ENCODE measurements at places on chromosomes 5 and 9.
A peak's percentile ranks its signal among the peaks of the same experiment; 100 is the strongest.

- DNase-seq, result peak; percentile 92
These were observed 54.1 kb upstream of the CDKN2AIPNL start for GRCh38 chr5:134465816-134466240.

DNA sequence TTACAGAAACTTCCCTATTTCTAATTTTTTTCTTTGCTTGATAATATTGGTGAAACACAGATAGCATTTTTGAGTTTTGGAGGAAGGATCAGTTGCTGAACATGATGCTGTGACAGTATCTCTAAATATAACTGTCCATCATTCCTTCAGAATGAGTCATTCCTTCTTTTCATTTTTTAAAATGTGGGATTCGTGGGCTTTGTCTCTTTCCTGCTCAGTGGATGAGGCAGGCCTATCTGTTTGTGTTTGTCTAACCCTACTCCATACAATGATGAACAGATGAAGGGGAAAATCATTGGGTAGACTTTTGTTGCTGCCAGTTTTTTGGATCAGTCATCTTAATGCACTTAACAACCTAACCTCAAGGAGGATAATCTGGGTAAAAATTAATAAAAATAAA, 15.7 kb upstream of the OR13C8 start:
- DNase-seq, result no peak

DNA sequence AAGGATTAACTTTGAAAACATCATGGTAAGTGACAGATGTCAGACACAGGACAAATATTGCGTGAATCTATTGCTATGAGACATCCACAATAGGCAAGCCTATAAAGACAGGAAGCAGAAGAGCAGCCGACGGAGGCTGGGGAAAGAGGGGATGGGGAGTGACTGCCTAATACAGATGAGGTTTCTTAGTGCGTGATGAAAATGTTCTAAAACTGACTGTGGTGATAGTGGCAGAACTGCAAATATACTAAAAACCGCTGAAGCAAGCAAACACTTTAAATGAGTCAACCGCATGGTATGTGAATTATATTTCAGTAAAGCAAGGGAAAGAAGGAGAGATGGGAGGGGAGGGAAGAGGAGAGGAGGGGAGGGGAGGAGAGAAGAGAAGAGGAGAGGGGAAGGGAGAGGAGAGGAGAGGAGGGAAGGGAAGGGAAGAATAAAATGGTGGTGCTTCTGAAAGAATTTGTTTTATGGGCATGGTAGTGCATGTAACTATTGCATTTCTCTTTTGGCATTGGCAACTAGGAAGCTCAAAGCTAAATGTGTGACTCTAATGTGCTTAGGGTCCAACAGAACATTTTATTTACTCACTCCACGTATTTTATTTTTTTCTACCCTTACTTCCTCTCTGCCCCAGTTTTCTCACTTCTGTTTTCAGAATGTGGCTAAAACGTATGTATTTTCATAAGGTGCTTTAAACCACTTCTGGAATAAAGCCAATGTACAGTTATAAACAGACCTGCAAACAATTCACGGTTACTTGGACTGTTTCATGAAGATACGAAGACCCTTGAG, 21.3 kb downstream of the AKNA start:
- peak; percentile 50 for DNase-seq

DNA sequence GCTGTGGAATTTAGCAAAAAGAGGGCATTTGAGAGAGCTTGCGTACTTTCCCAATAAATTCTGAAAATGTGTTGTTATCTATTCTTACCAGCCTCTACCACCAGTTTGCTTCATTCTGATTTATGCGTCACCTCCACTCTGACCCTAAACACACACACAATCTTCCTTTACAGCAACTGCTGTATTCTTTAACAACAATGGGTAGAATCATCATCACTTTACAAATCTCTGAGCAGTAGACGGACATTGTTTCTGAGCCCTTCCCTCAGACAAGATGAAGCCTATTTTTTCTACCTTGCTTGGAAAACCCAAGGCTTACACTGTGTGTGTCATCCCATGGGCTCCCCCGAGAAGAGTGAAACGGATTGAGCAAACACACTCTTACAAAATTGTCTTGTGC, 83.1 kb upstream of the RASA1 start:
- DNase-seq, result no peak

- no peak for DNase-seq
These were observed 823 bp upstream of the PRDM6 start for GRCh38 chr5:123088031-123088805.

GRCh38 chr5:133247881-133248624, 196.2 kb downstream of the HSPA4 start:
- DNase-seq, result peak; percentile 51

- DNase-seq, result no peak
These were observed 18.0 kb upstream of the CORO2A start for GRCh38 chr9:98210435-98210834.

DNA sequence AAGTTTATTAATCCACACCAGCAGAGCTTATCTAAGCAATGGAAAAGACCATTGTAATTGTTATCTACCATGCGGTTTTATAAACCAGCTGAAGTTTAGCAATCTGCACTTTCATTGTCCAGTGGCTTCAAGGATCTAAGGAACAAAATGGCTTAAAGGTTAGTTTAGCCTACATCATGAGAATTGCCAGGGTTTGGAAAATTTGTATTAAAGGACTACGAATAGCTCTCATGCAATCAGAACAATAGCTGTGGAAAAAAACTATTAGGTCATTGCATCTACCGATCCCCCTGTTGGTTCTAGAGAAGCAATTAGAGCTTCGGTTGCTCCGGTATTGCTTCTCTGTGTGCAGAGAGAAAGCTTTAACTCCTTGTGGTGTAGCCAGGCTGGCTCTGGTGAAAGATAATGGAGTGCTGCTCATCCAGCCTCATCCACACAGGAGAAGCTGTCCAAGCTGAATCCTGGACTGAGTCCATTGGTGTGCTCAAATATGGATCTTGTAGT, 86.3 kb upstream of the SLC12A2 start:
- no peak for DNase-seq

GRCh38 chr9:17846948-17847655, 268.2 kb downstream of the SH3GL2 start:
- DNase-seq, result no peak

- DNase-seq, result no peak
These were observed 822.5 kb downstream of the NR2F1-AS1 start for GRCh38 chr5:92758552-92758951.

DNA sequence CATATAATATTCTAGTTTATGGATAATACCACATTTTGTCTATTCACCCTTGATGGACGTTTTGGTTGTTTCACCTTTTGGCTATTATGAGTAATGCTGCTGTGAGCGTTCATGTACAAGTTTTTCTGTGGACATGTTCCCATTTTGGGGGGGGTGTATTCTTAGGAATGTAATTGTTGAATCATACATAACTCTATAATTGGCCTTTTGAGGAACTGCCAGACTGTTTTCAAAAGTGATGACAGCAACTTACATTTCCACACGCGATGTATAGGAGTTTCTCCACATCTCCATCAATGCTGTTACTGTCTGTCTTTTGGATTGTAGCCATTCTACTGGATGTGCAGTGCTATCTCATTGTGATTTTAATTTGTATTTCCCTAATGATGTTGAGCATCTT, 69.8 kb downstream of the SLC46A2 start:
- peak; percentile 70 for DNase-seq

DNA sequence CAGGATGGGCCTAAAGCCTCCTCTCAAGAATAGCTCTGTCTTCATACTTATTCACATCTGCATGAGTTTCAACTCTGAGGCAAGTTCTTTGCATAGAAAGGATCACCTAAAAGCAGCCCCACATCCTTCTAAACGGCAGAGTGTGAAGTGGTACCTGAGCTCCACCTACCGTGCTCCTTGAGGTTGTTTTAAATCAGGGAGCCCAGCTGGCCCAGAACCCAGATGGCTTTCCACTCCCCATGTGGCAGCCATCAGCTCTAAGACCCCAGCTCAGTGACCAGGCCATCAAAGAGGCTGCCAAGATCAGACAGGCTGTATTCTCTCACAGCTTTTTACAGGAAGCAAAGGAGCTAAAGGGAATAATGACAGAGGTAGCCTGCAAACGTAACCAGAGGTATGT, 299.3 kb downstream of the RASEF start:
- no peak for DNase-seq

- DNase-seq, result no peak
These were observed 435 bp downstream of the ZNF189 start for GRCh38 chr9:101398930-101399642.

GRCh38 chr5:125679522-125679921, 743.7 kb upstream of the GRAMD2B start:
- DNase-seq, result no peak

DNA sequence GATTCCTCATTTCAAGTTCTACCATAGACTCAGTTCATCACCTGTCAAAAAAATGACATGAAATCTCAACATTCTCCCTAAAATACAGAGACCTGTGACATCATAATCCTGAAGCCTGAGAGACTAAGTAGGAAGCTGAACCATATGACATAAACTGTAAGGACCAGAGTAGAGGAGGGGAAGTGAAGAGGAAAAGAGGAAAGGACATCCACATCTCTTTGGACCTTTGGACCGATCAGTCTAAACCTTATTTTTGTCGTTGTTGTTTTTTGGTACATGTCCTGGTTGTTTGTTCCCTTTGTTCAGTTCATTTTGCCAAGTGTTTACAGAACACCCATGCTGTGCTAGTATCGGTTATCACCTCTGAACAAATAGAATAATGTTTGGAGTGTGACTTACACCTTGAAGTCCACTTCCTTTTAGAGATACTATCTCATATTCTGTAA, 41.9 kb downstream of the LURAP1L start:
- DNase-seq, result no peak

DNA sequence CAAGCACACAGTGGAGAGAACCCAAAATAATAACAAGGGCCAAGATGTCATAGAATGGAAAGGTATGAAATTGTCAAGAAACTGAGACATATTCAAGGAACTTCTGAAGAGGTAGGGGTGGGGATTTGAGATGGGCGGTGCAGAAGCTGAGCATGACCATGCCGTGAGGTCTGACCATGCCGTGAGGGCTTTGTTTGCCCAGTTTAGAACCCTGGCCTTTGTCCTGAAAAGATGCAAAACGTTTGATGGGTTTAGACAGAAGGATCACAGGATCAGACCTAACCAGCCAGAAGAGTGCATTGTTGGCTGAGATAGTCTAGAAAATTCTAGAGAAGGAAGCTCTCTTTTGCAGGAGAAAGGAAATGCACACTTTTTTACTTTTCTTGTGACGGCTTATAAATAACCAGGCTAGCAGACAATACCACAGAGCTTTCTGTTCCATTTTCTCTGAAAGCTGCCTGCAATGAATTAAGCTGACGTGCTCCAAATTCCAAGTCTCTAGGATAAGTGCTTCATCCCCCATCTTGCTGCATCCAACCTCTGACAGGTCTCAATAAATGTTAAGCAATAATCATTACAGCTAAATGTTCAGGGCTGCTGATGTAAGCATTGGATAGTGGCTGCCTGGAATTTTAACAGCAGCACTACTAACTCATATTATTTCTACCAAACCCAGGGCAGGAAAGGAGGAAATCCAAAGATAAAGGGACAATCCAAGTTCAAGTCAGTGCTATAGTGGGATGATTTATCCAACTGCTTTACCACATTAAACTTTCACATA, 110.9 kb upstream of the IL6ST start:
- DNase-seq, result no peak

GRCh38 chr5:76591366-76591765, 31.8 kb downstream of the F2RL2 start:
- DNase-seq, result no peak

- DNase-seq, result no peak
These were observed 15.0 kb downstream of the CARD19 start for GRCh38 chr9:93111001-93111370.

- DNase-seq, result peak; percentile 82
These were observed 97.9 kb downstream of the SV2C start for GRCh38 chr5:76180814-76181805.

DNA sequence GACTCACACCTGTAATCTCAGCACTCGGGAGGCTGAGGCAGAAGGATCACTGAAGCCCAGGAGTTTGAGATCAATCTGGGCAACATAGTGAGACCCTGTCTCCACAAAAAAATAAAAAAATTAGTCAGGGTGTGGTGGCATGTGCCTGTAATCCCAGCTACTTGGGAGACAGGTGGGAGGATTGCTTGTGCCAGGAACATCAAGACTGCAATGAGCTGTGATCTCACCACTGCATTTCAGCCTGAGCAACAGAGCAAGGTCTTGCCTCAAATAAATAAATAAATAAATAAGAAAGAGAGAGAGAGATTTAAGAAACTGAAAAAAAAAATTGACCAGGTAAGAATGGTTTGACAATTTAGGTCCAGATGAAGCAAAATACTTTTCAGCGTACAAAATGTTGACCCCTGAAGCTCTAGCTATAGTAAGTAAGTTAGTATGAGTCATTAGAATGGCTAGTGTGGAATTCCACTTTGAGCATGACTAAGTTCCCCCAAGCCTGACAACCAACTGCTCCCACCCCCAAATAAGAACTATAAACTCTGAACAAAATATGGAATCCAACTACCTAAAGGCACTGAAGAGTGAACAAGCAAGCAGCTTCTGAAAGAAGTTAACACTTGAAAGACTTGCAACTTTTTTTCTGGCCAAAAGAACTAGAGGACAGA, 217.8 kb upstream of the TLE4 start:
- no peak for DNase-seq

GRCh38 chr5:35789732-35790456, 66.8 kb upstream of the IL7R start:
- peak; percentile 18 for DNase-seq

- peak; percentile 74 for DNase-seq
These were observed 8.6 kb downstream of the KLHL9 start for GRCh38 chr9:21326526-21327139.

- no peak for DNase-seq
These were observed 240.9 kb downstream of the GABRB2 start for GRCh38 chr5:161305601-161306000.
